ENCODE measurements at places on chromosomes 12 and 14.
A peak's percentile ranks its signal among the peaks of the same experiment; 100 is the strongest.

DNA sequence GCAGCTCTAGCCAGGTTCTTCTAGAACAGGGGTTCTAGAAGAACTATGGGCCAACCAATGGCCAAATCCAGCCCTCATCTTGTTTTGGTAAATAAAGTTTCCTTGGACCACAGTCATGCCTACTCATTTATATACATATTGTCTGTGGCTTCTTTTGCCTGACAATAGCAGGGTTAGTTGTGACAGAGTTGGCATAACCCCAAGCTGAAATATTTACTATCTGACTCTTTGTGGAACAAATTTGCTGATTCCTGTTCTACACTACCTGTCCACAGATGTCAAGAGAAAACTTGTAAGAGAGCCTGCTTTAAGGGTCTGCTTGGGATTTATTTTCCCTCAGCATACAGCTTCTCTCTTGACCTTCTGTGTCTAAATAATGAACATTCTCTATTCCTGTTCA is 289.0 kb downstream of the KSR2 start:
- DNase-seq: no peak

- no peak for DNase-seq
These were observed 3.3 kb downstream of the DLK1 start for GRCh38 chr14:100729982-100730381.

GRCh38 chr12:78568321-78569020 is 296.1 kb upstream of the SYT1 start:
- no peak for DNase-seq

DNA sequence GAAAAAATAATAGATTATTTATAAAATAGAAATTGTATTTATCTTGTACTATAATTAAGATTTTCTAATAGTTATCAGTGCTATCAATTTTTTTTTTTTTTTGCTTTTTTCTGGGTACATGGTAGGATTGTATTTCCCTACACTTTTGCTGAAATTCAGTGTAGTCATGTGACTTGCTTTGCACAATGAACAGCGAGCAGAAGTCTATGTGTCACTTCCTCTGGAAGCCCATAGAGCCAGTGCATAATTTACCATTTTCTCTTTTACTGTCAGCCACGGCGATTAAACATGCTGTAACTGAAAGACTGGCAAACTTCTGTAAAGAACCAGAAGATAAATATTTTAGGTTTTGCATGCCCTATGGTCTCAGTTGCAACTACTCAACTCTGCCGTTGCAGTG is 80.8 kb upstream of the PPP1R12A start:
- no peak for DNase-seq

GRCh38 chr14:83372271-83372670 is 1838.6 kb upstream of the SEL1L start:
- DNase-seq: no peak

DNA sequence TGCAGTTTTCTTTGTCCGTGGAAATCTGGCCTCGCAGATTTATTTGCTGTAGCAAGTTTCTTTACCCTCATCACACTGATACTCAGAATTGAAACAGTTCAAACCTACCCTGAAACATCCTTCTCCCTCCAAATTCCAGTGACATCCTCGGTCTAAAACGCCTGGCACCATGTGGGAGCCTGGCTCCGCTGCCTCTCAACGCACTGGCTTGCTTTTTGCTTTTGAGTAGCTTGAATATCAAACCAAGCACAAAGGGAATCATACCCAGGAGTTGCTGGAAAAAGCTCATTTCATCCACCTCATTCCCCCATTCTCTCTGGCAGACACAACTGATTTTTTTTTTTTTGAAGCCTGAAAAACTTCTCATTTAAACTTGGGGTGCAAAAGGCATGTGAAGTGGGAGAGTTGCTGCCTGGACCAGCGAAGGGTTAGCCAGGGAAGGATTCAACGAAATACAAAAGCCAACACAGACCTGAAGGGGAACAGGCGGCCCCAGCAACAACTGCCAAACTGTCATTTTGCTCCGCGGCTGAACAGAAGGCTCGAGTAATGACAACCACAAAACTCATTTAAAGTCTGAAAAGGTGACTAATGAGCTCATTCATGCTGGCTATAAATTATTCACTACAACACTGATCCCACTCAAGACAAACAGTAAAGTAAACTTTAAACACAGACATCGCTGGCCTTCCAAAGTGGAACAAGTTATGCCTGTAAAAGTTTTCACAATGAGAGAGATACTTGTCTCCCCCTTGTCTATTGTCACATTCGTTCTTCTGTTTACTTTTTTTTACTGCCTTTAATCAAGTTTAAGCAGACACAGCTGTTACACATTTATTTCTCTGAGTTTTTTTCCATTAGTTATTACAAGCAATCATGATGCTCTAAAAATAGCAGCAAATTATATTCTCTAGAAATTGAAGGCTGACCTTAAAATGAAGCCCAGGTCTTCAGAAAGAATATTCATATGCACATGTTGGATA is 12.5 kb upstream of the FOXN3 start:
- DNase-seq: peak; percentile 76

GRCh38 chr14:73594491-73594890 is 2.8 kb downstream of the ACOT4 start:
- no peak for DNase-seq

- DNase-seq: no peak
These were observed 32.4 kb downstream of the FLVCR2 start for GRCh38 chr14:75610834-75611233.

DNA sequence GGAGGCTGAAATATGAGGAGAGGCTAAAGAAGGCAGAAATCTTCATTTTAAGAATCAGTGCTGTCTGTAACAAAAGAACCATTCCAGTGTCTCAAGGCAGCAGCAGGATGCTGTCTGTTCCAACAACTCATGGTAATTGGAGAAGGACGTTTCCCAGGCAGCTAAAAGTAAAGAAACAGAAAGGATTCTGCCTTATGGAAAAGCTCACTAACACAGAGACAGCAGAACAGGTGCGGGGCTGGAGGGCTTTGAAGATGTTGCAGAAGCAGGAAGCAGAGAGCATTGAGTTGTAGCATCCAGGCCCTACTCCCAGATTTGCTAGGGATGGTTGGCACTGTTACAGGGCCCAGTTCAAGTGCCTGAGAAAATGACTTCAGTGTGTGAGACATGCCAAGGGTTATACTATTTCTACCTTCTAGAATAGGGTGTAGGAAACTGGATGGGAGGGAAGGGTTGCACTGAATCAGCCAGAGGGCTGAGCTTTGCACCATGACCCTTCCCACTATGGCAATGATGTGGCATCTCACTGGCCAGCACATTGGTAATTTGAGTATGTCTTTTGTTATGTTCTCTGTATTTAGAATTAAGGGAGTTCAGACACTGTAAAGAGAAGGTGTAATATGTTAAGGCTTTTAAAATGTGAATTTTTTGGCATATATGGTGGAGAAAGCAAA is 160.0 kb upstream of the FBXO33 start:
- DNase-seq: no peak

DNA sequence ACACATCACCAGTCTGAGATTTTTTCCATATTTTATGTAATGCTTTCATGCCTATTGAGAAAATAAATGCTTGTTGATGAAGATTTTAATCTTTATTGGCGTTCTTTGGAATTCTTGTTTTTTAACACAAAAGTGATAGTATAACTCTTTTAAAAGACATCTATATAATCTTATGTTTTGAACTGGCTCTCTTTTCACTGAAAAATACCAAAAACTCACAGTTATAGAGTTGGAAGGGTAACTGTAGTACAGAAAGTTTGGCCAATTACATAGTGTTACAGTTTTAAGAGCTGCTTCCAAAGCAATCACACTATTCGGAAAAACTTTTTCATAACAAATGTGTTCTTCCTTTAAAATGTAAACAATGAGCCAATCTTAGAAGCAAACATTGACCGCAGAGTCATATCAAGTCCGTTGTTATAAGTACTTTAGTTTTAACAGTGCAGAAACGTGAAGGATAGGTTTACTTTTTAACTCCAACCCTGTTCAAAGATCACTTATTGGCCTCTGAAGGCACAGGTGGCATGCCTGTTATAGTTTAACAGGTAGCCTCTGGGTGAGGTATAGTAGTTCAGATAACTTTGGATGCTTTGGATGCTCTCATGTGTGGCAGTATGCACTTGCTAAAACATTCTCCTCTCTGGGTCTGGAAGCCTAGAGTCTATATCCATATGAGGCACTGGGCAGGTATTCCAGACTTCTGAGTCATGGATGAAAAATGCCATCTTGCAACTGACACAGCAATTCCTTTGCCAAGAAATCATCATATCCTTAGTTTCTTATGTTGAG is 12.1 kb upstream of the NTN4 start:
- DNase-seq: no peak

DNA sequence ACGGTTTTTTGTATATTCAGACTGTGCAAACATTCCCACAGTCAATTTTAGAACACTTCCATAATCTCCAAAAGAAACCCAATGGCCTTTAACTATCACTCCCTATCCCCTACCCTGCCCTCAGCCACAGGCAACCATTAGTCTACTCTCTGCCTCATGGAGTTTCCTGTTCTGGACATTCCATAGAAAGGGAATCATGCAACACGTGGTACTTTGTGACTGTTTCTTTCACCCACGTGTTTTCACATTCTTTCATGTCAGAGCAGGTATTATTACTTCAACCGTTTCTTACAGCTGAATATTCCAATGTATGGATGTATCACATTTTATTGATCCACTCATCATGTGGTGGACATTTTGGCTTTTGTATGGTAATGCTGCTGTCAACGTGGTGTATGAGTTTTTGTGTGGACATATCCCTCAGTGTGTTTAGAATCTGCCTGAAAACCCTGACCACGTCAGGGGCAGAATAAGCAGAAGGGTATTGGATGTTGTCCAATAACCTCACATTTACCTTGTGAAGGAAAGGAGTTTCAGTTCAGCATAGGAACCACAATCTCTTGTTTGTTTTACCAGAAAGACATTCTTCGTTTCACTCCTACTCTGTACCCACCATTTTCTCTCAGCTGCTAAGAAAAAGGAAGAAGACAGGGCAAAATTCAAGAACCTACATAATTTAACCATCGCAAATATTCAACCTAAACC is 107.5 kb upstream of the DYRK2 start:
- no peak for DNase-seq

DNA sequence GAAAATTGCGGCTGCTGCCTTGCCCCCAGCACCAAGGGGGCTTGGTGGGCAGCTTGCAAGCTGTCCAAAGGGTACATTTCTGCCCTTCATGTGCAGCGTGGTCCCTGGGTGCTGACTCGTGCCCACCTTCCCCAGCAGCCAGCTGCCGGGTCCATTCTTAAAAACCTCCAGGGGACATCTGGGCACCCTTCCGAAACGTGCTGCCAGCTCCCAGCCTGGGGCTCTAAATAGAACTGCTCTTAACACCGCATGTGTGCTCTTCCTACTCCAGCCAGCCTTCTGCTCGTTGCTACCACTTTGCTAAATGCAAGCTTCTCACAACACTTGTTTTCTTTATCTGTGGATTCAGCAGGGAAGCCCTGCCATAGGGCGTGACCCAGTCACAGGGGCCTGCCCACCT is 66.0 kb downstream of the RIMBP2 start:
- DNase-seq: no peak

- no peak for DNase-seq
These were observed 32.8 kb downstream of the CCDC91 start for GRCh38 chr12:28223025-28223554.

DNA sequence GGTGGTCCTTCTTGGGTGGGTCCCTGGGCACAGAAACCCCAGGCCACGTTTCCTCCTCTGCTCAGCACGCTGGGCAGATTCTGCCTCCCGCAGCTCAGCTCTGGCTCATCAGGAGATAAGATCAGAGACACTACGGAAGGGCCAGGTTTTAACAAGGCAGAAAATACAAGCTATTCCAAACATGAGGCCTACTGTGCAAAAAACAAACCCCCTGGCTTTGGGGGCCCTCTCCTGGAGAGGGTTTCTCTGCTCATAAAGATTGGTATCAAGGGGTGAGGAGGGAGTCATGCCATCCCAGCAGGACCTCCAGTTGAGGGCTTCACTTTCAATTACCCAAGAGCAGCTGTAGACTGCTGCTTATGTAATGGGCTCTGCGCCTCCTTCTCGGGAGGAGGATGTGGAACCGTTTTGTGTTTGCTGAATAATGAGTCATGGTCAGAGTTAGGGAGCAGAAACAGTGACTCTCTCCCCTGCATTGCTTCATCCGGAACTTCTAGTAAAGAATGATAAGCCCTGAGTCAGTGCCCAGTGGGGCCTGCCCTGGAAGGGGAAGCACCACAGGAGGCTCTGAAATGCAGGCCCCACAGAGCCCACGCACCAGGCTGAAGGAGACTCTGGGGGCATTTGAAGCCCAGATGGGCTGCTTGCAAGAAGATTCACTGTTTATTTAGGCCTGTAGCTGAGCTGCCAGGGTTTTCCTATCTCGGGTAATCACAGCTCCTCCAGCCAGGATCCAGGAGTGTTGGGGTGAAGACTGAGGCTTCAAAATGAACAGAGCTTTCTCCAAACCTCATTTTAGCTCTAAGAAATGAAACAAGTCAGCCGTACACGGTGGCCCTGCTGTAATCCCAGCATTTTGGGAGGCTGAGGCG is 79.3 kb downstream of the SSPN start:
- peak; percentile 25 for DNase-seq

- DNase-seq: no peak
These were observed 794.8 kb upstream of the SEL1L start for GRCh38 chr14:82328442-82328841.

DNA sequence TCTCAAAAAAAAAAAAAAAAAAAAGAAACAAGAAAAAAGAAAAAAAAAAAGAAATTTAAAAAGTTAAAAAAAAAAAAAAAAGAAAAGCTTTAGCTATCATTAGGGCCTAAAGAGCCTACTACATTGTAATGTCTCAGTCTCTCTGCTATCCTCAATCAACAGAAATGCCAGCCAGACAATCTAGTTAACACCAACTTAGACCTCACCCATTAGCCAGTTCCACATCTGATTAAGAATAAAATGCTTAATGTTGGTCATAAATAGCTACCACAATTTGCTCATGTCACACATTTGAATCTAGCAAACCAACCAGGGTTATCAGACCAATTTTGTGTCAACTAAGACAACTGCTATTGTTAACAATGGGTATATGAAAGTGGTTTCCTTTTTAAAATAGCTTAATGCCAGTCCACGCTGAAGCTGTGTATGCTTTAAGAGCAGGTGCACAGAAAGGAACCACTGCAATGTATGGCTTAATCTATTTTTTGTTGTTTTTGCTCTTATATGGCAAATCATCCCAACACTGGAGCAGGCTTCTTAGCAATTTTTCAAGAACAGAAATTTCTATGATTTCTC is 45.5 kb upstream of the SELPLG start:
- no peak for DNase-seq

- no peak for DNase-seq
These were observed 214.6 kb upstream of the NOS1 start for GRCh38 chr12:117576053-117576452.

GRCh38 chr12:15152868-15153267 is 68.3 kb downstream of the RERG start:
- no peak for DNase-seq

GRCh38 chr12:82437744-82438143 is 79.4 kb downstream of the METTL25 start:
- no peak for DNase-seq

DNA sequence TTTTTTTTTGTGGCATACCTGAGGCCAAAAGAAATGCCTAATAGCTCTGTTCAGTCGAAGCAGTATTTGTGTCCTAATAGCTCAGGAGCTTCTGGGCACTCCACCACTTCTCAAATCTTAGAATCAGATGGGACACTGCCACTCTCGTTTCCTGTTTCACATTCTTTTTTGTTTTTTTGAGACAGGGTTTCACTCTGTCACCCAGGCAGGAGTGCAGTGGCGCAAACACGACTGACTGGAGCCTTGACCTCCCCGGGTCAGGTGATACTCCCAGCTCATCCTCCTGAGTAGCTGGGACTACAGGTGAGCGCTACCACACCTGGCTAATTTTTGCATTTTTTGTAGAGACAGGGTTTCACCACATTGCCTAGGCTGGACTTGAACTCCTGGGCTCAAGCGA is 52.7 kb downstream of the SPPL3 start:
- DNase-seq: no peak

- DNase-seq: no peak
These were observed 16.0 kb downstream of the CERS5 start for GRCh38 chr12:50151047-50151687.
